ENCODE measurements at places on chromosomes 7 and 10.
A peak's percentile ranks its signal among the peaks of the same experiment; 100 is the strongest.

DNA sequence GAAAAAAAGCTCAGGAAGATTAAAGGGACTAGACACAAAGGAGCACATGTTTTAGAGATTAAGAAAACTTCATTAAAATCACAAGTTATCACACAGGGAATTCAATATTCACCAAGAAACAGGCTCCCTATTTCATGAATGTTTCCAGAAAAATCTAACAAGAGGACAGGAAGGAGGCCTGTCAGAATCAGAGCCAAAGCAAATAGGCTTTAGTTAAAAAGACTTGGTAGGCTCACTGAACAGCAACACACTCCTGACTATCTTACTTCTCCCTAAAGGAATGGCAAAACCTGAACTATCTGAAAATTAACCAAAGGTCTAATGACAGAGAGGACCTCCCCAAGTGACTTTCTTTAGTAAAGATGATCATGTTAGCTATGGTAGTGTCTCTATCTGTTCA is 188.3 kb upstream of the MEOX2 start:
- no peak for DNase-seq

- DNase-seq = no peak
These were observed 55.9 kb downstream of the ZNF467 start for GRCh38 chr7:149717481-149717880.

DNA sequence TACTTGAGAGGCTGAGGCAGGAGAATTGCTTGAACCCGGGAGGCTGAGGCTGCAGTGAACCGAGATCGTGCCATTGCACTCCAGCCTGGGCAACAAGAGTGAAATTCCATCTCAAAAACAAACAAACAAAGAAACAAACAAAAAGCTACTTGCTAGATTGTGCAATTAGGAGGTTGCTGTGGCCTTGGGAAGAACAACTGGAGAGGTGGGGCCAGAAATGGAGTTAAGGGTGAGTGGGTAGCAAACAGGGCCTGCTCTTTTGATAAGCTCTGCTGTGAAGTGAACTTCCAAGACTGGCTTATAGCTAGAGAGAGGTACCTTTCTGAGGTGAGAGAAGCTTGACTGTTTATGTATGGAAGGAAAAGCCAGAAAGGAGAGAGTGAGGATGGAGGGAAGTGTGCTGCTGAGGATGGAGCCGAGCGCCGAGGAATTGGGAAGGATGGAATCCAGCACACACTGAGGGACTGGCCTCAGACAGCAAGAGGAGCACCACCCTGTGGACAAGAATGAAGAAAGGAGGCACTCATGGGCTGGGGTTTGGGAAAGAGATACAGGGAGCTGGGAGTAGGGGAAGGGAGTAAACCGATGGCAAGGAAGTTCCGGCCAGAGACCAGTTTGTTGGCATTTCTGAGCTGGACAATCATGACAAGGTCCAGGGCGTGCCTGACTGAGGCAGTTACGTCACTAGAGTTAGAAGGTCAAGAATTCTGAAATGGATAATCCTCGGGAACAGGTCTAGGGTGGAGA is 7.0 kb upstream of the RPEL1 start:
- peak; percentile 62 for DNase-seq

DNA sequence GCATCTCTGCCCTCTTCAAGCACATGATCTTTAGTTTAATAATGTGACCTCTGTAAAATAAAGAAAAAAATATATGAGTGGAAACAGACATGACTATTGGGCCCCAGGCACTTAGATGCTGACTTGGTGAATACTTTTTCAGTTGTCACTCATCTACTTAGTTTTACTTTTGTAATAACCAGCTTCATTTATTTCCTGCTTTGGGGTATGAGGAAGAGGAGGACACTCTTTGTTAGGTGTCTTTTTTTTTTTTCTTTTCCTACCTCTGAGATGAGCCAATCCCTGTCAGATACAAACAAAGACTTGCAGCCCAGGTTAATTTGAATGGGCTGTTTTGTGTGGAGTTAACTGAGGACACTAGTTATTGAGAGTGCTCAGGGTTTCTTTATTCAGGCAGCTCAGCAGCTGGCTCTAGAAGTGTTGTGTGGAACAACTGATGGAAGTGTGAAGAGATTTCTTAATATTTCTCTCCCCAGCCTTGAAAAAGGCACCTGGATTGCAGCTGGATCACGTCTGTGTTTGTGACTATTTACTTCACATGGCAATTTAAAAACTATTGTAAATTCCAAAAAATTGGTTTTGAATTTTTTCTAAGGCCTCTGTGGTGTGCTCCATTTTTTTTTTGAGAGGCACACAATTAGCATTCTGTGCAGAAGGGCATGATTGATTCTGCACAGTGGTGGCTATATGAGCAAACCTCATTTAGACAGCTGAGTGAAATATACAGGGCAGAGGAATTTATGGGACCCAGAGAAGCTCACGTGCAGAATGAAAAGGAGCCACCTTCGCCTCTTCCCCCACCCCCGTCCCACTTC is 333.8 kb downstream of the LRMDA start:
- DNase-seq = no peak

- no peak for DNase-seq
These were observed 299.9 kb downstream of the RPS24 start for GRCh38 chr10:78333362-78334143.

DNA sequence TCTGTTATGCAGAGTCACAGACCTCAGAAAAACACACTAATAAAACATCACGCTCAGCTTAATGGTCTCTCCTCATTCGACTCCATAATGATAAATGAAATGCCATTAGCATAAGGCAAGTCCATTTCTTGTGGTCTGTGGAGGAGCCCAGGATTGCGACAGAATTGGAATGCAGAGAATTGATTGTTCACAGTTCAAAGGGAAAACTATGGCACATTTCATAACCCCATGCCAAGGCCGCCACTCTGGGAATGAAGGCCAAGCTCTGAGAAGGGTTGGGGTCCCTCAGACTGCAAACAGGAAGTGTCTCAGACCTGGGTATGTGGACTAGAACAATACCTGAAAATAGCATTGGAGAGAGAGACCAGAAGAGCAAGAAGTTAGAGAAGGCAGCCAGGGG is 398.9 kb downstream of the ADRA2A start:
- DNase-seq = peak; percentile 90

DNA sequence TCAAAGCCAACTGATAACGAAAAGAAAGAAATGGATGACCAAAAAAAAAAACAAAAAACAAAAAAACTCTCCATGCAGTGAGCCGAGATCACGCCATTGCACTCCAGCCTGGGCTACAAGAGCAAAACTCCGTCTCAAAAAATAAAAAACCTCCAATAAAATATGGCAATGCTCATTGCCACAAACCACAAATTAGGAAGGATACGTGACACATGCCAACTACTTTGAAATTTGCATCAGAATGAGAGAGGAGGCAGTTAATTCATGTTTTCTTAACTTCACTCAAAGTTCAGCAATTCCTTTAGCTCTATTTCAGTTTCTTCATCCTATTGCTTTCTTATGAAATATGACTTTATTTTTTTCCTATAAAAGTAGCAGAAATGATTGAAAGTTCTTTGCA is 398.1 kb upstream of the C7orf33 start:
- no peak for DNase-seq

DNA sequence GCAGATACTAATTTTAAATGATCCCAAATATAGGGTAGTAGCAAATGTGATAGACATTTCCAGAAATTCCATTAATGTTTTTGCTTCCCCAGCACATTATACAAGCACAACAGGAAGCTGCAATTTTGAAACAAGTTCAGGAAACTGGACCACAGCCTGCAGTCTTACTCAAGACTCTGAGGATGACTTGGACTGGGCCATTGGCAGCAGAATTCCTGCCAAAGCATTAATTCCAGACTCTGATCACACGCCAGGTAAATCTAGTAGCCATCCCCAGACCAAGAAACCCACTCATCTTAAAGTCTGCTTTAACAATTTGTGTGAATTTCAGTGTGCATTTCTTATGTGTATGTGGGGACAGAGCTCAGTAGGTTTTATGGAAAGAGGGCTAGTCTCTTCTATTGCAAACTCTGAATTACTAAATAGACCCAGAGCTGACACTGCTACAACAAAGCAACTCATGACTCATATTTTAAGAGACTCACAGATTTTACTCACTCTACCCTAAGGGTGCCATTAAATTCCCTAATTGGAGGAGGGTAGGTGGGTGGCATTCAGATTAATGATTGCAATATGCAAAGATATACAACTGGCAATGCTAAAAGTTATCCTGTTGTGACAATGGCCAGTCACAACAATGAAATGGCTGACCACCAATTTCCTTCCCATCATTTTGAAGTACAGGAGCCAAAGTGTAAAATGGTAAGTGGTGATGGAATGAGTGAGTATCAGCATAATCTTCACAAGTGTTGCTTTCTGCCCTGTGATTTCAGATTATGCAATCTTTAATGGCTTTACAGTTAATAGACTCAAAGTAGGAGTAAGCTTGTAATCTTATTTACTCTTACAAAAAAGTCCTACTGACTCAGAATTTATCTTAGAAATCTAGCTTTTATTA is 317.6 kb upstream of the PLXDC2 start:
- DNase-seq = peak; percentile 6

DNA sequence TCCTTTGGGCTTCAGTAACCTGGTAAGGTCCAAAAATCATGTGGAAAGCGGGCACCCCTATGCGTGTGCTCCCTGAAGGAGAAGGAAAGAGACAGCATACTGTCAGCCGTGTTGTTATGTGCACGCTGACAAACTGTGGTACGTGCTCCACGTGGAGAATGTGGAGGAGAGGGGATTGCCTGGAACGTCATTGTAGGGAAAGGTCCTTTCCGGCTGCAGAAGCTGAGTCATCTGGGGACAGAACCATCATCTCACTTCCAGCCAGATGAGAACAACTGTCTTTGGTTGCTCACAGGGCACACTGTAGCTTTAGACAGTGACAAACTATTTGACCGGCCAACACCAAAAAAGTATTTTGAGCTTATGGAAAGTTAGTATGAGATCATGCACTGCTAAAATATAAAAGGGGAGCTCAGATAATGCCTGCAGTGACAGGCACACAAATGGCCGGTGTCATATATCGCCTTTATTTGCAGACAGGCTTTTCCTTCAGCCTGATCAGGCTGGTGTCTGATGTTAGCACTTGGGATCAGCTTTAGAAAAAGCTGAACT is 38.8 kb upstream of the GRB10 start:
- DNase-seq = peak; percentile 13

GRCh38 chr7:147941381-147941780 is 649.2 kb upstream of the C7orf33 start:
- no peak for DNase-seq

DNA sequence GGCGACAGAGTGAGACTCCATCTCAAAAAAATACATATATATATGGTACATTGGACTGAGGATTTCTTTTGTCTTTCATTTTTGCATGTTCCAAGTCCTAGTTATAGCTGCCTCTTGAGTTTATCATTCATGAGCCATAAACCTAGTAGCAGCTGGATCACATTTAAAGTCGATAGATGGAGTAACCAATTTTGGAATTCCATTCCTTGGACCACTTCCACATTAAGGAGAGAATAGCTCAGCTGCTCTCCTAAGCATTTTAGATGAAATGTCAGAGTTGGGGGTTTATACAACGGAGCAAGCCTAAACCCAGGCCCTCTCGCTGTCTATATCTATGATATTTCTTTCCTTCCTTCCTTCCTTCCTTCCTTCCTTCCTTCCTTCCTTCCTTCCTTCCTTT is 141.2 kb downstream of the LYZL1 start:
- DNase-seq = peak; percentile 54

- DNase-seq = no peak
These were observed 35.6 kb downstream of the COL13A1 start for GRCh38 chr10:69837261-69837660.

- DNase-seq = no peak
These were observed 96.3 kb downstream of the POM121L12 start for GRCh38 chr7:53131697-53132096.

GRCh38 chr7:3210531-3210930 is 90.5 kb upstream of the SDK1 start:
- no peak for DNase-seq

DNA sequence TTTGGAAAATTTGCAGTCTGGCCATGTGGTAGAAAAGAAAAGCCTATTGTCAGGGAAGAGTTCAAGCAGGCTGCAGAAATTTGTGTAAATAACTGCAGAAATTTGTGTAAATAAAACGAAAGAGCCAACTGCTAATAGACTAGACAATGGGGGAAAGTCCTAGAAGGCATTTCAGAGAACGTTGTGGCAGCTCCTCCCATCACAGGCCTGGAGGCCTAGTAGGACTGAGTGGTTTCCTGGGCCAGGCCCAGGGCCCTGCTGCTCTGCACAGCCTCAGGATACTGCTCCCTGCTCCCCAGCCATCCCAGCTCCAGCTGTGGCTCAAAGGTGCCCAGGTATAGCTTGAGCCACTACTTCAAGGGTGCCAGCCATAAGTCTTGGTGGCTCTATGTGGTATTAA is 50.9 kb downstream of the RSBN1L start:
- DNase-seq = no peak

GRCh38 chr7:45048748-45049147 is 40.0 kb downstream of the NACAD start:
- DNase-seq = no peak

GRCh38 chr7:107969856-107970255 is 33.1 kb downstream of the LAMB1 start:
- DNase-seq = no peak

GRCh38 chr7:139731802-139732470 is 45.9 kb downstream of the HIPK2 start:
- DNase-seq = peak; percentile 71

DNA sequence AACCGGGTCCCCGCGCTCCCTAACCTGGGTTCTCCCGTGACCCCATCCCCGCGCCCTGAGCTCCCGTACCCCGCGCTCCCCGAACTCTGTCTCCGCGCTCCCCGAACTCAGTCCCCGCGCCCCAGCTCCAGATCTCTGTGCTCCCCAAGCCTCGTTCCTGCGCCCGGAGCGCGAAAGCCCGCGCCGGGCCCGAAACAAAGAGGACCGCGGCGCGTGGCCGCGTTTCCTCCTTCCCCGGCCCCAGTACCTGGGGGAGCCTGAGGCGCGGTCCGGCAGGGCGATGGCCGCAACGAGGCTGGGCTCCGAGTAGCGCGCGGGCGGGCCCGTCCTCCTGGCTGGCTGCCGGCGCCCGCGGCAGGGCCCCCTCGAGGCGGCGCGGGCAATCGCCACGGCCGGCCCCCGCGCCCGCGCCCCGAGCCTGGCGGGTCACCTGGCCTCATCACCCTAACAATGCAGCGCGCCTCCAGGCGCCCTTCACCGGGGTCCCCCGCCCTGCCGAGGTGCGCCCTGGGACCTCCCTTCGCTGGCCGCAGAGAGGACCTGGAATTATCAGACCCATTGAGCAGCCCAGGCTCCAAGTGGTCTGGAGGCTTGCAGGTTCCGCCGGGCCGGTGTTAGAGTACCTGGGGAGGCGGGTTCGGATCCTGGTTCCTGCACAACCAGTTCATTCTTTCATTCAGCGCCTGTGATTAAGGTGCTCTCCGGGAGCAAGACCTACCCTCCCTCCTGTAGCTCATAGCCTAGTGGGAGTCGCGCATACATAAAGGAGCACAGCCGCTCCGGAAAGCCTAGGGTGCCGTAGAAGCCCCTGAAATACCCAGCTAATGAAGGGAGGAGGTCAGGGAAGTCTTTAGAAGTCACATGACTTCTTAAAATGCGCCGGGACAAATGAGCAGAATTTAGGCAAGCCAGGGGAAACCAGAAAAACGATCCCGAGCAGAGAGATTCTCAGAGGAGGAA is at the start of gene TNS3:
Gene TNS3, minus strand, starts transcription at position 308 of the 960 bp plus-strand sequence. CDS start 142,475 bp downstream, outside the sequence.
- peak; percentile 48 for DNase-seq

DNA sequence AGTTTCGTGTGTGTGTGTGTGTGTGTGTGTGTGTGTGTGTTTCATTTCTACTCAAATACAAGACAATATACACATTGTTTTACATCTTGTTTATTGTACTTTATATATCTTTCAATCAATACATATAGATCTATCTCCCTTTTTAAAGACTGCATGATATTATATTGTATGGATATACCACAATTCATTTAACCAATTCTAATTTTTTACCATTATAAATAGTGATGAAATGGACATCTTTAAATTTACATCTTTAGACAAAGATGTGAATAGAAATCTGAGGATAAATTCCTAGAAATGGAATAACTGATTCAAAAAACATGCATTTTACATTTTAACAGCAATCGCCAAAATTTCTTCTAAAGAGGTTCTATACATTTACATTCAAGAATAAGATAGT is 23.2 kb upstream of the HIBADH start:
- DNase-seq = no peak
